Hematopoietic multipotent progenitor cell treated with erythropoietin and hydrocortisone succinate and interleukin-3 and kit ligand, for 8 days (in vitro differentiated cells): ENCODE measurements at places on chromosomes 7 and 10.

- no peak for DNase-seq
Measured at GRCh38 chr10:24950439-24950838, 2.0 kb downstream of the PRTFDC1 start.

DNA sequence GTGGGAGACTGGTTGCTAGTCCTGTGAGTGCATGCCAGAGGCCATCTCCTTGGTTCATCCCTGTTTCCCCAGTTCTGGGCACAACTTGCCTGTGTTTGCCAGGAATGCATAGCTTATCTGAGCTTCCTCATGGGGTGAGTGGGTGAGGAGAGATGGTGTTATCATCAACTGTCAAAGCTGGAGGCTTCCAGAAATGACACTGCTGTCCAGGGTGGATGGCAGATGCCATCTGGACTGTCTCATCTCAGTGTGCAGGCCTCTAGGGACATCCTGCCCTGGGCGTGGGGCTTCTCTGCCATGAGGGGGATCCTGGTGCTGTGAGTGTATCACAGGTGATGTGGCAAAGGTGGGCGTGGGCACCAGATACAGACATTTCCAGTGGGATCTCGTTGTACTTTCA is 328.6 kb downstream of the DPP6 start:
- no peak for DNase-seq

DNA sequence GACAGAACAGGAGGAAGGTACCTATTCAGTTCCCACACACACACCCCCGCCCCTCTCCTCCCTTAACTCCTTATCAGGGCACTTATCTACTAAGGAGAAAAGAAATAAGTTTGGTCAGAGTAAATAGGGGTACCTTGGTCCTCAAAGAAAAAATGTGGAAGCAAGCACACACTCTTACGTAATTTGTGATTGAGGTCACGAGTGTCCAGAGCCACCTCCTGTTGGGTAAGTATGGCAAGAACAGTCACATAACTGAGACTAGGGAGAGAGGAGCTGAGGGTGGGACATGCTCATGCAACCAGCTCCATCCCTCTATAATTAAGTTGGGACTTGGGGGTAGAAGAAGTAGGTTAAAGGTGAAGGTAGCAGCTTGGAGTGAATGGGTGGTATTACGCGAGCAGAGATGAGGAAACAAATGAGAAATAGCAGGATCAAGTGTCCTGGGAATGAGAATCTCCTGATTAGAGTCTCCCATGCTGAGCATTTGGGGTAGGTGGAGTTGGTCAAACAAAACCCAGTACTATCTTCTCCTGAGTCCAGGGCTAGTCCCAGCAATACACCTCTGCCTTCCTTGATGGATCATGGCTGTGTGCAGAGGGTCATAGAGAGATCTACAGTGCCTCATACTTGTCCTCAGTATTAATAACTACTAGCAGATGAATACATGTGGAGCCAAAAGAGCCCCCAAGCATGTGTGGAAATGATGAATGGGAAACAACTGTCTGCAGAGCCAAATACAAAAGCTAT is 77.1 kb downstream of the GSAP start:
- no peak for DNase-seq

DNA sequence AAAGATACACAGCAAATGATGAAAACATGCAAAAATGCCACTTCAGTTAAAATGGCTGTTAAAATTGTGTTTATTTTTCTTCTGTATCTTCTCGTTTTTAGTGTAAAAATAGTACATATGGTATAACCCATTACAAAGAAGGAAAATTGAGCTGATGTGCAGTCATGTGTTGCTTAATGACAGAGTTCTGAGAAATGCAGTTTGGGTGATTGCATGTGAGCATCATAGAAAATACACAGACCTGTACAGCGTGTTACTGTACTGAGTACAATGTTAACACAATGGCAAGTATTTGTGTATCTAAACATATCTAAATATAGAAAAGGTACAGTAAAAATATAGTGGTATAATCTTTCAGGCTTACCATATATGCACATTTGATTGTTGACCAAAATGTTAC is 7.3 kb downstream of the DMTF1 start:
- DNase-seq, result no peak

DNA sequence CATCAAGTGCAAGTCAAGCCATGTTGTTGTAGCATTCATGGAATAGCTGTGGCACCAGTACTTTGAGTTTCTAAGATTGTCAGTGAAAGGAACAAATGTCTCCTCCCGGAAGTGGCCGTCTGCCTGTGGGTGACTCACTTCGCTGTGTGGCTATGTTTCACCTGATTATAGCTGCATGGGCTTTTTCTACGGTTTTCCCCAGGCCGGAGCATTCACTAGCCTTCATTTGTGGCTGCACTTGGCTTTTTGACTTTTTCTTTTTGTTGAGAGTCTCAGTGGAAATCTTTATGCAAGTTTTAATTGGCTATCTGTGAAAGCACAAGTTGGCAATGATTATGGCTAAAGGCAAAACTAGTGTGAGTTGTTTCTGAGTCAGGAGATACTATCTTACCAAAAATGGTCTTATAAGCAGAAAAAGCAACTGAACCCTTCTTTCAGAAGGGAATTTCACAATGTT is 35.0 kb downstream of the SRI start:
- no peak for DNase-seq

DNA sequence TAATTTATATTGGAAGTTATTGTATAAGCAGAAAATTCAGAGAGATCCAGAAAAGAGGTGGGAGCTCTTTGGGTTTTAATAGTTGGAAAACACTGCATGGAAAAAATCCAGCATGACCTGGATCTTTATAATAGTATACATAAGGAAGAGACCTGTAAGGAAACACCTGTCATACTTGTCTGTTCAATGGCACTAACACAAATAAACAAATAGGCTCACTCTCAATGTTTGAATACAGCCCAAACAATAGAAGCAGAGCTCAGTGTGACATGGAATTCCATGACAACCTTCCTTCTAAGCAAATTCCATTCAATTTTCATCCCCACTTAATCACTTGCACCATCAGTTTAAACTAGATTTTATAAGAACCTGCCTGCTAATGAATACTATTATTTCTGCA is 31.7 kb downstream of the CISD1 start:
- no peak for DNase-seq

DNA sequence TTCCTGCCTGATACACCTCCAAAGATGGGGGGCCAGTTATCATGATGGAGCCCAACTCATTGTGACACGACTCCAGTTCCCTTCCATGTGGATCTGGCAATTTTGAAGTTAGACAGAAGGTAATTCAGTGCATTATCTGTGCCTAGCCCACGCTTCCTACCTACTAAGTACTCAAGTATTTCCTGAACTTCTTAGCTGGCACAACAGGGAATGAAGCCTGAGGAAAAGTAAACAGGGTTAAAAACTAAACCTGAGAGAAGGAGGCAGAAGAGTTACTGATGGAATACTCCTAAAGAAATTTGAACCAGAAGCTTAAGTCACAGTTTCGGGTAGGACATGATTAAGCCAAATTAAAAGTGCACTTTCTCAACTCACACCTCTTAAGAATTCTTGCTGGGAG is 1.1 kb upstream of the SEC31B start:
- DNase-seq, result no peak

DNA sequence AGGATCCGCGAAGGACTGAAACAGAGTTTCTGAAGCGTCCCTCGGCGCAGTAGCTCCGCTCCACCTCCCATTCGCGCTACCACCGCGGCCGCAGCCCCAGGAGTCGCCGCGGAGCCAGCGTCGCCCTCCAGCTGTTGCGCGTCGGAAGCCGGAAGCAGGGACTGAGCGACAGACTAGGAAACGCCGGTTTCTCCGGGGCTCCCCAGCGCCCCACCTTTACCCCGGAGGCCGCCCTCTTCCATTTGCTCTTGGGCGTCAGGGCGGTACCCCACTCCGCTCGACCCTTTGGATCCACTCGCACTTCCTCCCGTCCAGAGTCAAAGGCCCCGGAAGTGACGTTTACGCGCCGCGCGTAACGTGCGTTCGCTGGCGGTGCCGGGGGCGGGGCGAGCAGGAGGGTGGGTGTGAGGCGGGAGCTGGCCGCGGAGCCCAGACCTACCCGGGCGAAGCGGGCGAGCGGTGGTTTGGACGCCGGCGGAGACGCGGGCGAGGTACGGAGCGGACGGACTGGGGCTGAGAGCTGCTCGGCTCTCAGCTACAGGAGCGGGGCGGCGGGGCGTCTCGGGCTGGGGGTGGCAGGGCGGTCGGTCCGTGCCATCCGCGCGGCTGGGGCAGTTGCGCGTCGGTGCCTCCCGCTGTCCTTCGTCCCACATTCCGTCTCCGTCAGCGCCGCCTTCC is at the start of gene RABGEF1:
Gene RABGEF1 (plus strand): TSS at position 432 of the 678 bp plus-strand sequence. CDS start 31,167 bp downstream, outside the sequence.
- DNase-seq, result peak; percentile 98

- DNase-seq, result no peak
Measured at GRCh38 chr7:77309714-77310220, 106.4 kb downstream of the GSAP start.

GRCh38 chr7:30278376-30278775 is 6.0 kb upstream of the ZNRF2 start:
- no peak for DNase-seq

- peak; percentile 64 for DNase-seq
Measured at GRCh38 chr7:150379441-150380379, 580 bp downstream of the ZNF775 start.

DNA sequence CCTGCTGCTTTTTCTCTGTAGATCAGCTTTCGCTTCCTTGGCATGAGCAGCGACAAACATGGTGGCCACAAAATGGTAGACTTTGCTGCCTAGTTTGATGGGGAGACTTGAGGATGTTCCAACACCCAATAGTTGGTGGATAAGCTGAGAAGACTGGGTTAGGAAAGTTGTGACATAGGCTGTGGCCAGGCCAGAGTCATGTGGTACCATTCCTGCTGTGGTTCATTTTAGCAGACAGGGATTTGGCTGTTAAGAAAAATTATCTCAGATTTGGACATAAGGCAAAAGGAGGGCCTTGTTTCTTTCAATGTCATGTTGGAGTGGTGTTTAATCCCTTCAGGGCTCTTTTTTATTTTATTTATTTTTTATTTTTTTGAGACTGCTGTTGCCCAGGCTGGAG is 26.6 kb upstream of the FAM180A start:
- no peak for DNase-seq

DNA sequence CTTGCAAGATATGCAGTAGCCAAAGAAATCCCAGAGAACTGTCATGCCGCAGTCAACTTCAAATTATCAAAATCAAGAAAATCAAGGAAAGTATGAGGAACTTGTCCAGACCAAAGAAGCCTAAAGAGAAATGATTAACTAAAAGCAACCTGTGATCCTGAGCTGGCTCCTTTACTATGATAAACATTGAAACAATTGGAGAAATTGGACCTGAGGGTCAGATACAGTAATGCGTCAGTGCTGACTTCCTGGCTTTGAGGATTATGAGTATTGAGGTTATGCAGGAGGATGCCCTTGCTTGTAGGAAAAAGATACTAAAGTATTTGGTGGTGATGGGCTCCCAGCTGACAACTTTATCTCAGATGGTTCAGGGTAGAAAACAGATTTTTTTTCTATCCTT is 324.7 kb upstream of the AKR1E2 start:
- no peak for DNase-seq

GRCh38 chr10:49168831-49169500 is 19.2 kb downstream of the TMEM273 start:
- no peak for DNase-seq

GRCh38 chr7:98284335-98285036 is 3.0 kb downstream of the BRI3 start:
- DNase-seq, result peak; percentile 9

- no peak for DNase-seq
Measured at GRCh38 chr7:71925663-71926062, 486.5 kb downstream of the CALN1 start.

DNA sequence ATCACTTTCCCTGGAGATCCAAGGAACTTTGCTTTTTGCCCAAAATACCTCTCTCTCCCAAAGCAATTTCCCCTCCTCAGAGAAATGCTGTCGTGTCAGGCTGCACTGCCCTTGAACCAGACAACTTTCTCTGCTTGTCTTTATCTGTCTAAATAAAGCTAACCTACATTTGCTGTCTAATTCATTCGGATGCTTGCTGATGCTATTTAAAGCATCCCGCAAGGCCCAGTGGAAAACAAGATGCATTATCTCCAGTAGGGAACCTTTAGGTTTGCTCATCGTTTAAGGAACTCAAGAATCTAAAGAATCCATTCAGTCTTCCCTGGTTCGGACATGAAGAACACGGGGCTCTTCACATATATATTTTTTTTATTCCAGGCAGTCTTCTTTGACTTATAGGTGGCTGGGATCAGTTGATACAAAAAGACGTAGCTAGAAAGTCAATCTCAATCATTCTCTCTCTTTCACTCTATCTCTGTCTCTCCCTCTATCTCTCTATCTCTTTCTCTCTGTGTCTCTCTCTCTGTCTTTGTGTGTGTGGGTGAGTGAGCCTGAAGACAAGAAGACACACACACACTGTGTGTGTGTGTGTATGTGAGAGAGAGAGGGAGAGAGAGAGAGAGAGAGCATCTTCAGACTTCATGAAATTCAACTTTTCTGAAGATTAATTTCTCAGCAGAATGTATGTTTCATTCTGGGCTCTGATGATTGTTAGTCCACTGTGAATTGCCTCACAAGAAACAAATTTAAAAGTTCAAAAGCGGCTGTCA is 92.8 kb upstream of the MKLN1 start:
- DNase-seq, result no peak

DNA sequence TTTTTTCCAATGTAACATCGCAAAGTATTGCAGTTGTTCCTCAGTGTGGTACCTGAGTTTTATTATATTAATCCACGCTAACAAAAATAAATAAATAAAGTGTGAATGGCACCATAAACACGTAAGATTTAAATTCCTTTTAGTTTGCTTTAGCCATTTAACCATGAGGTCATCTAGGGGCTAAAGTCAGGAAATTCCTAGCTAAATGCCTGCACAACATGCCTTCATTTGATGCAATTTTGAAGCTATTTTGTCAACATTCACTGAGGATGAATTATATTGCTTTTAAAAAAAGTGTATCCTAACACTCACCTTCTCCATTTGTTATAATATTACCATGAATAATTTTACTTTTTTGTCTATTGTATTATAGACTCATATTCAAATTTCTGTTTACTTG is 714.4 kb downstream of the GATA3 start:
- DNase-seq, result no peak

- DNase-seq, result no peak
Measured at GRCh38 chr7:4861673-4862072, at the start of gene PAPOLB. PAPOLB (minus strand) TSS chr7:4862030; CDS start chr7:4861810, 220 bp downstream.

- DNase-seq, result peak; percentile 28
Measured at GRCh38 chr10:115141254-115141653, 48.1 kb downstream of the ATRNL1 start.

GRCh38 chr7:155057076-155057475 is 13.0 kb upstream of the HTR5A start:
- no peak for DNase-seq

DNA sequence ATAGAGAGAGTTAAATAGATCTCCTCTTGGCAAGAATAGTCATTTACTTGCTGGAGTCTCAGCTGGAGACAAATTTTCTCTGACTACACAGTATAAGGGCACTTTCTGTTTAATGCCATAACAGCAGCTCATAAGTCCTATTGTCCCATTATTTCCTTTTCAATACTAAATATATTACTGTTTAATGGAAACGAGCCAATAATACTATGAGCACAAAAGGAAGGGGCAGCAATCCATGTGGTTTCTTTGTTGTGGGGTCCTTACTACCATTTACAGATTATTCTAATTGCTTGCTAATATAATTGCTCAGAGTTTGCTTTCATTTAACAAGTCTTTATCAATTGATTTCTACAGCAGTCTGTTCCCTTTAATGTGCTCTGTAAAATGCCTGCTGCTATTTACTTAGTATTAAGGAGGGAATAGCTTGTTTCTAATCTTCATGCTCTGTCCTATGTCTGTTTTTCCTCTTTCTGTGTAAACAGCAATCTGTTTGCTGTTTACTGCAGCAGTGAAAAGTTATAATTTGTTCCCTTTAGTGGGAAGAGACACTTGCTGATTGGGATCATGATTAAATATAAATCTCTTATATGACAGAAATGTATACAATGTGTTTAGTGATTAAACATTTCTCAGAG is 296.2 kb upstream of the SMIM30 start:
- no peak for DNase-seq
